Right cardiac atrium (tissue), 5 donors: ENCODE measurements at places on chromosomes 2 and 18. TPM values are rescaled to one million over a fixed set of nuclear protein-coding genes. Genes with fewer than 3 reads are reported as not detected.

Gene ANKRD12
- total RNA-seq: 50.3 TPM

Gene SGPP2
- 12.8 TPM for total RNA-seq

Gene TMEM247
- not detected for total RNA-seq

Gene LYG2
- not detected for total RNA-seq

Gene GLI2
- 2.8 TPM for total RNA-seq

Gene PROC
- not detected for total RNA-seq
